Caki2 (cell line): ENCODE measurements at places on chromosomes 1 and 21.

GRCh38 chr1:217526636-217527035 lies 104.3 kb downstream of the GPATCH2 start:
- no peak for DNase-seq

DNA sequence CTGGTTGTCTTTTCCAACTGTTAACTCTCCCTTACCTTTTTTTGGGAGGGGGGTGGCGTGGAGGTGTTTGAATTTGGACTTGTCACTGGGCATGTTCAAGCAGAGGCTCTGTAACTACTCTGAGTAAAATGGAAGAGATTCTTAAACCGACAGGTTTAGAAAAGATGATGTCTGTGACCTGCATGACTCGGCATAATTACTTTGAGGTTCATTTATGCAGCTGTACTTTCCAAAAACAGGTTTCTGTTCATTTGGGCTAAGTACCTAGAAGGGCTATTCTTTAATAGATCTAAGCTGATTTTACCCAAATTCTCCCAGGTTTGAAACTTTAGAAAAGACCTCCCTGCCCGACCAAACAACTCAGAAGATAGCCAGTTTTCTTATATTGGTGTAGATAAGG lies 80.3 kb downstream of the SLC35A3 start:
- no peak for DNase-seq

- no peak for DNase-seq
These were observed 290.4 kb upstream of the PLXNA2 start for GRCh38 chr1:208534599-208534897.

GRCh38 chr1:13703128-13703513 lies 3.1 kb downstream of the PRDM2 start:
- DNase-seq, result no peak

DNA sequence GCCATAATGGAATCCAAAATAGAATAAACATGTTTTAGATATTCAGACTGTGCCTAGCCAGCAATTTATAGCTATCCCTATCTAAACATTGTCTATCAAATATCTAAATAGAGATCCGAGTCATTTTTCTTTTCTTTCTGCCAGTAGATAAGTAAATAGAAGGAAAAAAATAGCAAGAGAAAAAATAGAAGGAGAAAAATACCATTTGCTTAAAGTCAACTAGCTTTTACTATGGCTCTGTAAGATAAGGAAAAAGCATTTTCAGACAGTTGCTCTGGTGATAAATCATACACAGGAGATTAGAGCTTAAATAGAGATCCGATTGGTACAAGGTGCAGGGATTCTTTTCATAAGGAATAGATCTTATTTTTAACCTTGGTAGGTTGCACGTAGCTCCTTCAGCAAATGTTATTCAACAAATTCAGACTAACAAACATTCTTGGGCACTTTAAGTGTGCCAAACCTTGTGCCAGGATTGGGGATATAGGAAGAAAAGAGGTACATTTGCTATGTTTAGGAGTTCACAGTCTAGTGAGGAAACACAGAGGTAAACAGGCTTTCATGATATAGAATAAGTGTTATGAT lies 70.1 kb upstream of the CCDC190 start:
- DNase-seq, result no peak

DNA sequence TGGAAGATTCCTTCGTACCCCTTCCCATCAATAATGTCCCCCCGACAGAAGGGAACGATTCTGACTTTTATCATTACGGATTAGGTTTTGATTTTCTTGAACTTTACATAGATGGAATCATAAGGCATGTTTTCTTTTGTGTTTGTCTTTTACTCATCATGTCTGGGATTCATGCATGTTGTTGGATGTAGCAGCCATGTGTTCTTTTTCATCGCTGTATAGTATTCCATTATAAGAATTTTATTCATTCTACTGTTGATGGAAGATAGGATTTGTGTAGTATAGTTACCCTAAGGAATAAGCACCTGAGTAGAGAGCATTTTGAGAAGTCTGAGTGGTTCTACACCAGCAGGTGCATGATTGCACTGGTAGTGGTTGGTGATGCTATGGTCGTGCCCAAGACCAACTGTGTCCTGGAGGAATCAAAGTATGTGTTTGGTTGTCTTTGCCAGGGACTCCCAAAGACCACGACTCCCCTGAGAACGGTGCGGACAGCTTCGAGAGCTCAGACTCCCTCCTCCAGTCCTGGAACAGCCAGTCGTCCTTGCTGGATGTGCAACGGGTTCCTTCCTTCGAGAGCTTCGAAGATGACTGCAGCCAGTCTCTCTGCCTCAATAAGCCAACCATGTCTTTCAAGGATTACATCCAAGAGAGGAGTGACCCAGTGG lies 13.5 kb downstream of the ETS2 start:
- DNase-seq, result no peak

GRCh38 chr1:206723805-206724472 lies 39.2 kb downstream of the MAPKAPK2 start:
- peak; percentile 64 for DNase-seq

GRCh38 chr1:11429935-11430334 lies 49.0 kb upstream of the DISP3 start:
- no peak for DNase-seq

DNA sequence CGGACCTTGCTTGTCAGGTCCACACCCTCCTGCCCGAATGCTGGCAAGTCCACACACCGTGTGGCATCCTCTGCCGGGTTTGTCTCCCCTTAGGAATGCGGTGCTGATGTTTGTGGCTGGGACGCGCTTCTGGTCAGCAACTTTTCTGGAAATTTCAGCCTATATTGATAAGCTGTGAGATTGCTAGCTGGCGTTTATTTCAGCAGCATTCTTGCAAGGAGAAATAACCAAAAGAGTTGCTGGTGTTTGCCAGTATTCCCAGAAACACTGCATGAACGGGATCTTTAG lies 601 bp downstream of the CEPT1 start:
- no peak for DNase-seq

DNA sequence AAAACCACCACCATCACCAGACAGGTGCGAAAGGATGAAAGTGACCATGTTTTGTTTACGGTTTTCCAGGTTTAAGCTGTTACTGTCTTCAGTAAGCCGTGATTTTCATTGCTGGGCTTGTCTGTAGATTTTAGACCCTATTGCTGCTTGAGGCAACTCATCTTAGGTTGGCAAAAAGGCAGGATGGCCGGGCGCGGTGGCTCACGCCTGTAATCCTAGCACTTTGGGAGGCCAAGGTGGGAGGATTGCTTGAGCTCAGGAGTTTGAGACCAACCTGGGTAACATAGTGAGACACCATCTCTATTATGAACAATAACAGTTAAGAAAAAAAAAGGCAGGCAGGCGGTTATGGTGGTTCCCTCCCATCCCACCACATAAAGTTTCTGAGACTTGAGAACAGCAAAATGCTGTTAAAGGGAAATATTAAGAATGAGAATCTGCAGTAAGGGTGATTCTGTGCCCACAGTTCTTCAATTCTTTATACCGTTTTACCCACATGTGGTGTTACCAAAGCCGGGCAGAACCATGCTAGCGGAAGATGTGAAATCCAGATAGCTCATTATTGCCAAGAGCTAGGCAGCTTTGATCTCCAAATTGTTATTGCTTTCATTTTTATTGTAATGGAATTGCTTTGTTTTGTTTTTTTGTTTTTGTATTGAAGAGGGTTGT lies 34.5 kb upstream of the TDRD10 start:
- DNase-seq, result no peak

GRCh38 chr1:231420299-231420958 lies 1.7 kb downstream of the EGLN1 start:
- no peak for DNase-seq

DNA sequence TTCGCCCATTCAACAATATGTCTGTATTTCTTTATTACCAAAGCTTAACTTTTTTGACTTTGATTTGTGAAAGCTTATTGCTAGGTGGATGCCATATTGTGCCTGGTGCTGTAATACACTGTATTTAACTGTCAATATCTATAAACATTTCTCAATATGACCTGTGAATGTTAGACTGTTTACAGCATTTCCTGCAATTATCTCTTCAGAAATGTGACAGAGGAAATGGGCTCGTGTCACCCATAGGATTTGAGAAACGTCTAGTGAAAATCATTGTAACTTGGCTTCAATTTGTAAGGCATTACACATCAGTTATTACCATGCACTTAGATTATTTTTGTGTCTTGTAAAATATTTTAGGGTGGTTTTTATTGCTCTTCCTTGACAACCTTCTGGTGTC lies 237.8 kb upstream of the ADGRL2 start:
- no peak for DNase-seq

- DNase-seq, result peak; percentile 37
These were observed 3.9 kb upstream of the CD58 start for GRCh38 chr1:116574581-116575291.

GRCh38 chr1:234509457-234510328 lies 30.7 kb upstream of the TARBP1 start:
- no peak for DNase-seq

DNA sequence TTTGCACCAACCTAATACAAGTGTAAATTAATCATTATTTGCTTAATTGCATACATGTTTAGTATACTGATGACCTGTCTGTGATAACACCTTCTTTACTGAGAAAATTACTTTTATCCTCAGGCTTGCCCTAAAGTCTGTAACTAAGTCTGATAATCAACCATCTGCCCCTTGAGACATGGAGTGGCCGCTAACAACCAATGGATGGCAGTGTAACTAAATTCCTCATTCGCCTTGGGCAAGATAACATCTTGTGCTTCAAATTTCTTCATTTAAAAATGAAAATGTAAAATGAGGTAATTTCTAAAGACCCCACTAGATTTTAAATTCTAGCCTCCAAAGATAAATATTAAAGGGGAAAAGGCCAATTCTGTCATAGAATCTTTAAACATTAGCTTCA lies 85.1 kb downstream of the ENAH start:
- no peak for DNase-seq

DNA sequence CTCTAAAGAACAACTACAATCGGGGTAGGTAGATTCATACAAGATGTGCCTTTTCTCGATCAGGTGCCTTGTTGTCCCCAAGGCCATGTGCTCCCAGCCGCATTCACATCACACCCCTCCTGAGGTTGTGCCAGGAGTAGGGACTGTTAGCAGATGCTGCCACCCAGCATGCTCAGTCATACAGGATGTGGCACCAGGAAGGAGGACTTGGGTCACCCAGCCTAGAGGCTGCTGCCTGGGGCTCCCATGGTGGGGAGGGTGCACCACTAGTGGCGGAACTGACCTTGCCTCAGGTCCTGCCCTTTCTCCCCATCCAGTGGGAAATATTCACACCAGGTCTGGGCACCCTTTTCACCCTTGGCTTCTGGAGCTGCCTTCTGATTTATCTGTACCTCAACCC lies 8.3 kb downstream of the TEX35 start:
- no peak for DNase-seq

DNA sequence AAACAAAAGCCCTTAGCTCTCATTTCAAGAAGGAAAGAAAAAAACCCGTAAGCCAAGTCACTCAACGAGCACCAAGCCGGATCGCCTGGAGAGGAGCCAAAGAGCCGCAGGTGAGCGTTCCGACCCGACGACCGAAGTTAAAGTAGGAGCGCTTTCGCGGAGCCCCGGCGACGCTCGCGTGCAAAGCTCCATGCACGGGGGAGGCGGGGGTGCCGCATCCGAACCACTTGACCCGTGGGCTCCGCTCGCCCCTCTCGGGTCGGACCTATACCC lies 382 bp downstream of the GPBP1L1 start:
- no peak for DNase-seq

DNA sequence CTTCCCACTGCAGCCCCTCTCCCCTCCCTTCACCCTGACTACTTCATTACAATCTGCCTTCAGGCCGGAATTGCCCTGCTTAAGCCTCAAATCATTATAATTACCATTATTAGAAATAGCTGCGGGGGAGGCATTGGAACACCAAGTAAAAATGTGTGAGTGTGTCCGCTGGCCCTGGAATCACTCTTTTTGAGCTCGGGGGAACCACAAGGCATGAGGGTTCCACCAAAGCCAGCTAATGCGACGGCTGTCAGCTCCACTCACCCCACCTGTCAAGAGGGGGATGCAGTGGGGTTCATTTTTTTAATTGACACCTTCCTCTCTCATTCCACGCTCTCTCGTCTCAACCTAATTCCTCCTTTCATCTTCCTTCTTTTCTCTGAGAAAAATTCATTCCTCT lies 177.2 kb downstream of the PBX1 start:
- no peak for DNase-seq

DNA sequence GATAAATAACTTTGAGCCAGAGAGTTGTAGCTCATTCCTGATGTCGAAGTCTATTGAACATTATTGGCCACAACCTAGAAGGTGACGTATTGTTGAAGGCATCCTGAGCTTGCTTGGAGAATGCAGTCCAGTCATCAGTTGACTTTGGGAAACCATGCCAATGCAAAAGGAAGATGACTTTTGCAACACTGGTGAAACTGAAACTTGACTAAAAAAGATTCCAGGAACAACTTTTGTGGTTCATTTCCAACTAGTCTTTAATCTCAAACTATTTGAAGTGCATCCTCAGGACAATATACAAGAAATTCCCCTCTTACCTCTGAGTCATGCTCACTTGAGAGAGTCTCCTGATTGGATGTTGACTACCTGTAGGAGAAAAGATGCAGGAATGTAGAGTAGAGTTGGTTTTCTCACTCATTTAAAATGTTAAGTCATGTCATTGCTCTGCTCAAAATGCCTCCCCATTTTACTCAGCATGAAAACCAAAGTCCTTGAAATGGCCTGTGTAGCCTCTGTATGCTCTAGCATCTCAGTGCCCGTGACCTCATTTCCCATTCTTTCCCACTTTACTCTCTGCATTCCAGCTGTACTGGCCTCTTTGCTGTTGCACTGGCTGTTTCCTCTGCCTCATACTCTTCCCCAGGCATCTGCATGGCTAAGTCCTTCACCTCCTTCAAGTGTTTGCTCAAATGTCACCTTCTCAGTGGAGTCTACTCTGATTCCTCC lies 24.4 kb upstream of the LEPR start:
- DNase-seq, result peak; percentile 38

- peak; percentile 46 for DNase-seq
These were observed 23.0 kb downstream of the TMEM63A start for GRCh38 chr1:225859151-225859550.

DNA sequence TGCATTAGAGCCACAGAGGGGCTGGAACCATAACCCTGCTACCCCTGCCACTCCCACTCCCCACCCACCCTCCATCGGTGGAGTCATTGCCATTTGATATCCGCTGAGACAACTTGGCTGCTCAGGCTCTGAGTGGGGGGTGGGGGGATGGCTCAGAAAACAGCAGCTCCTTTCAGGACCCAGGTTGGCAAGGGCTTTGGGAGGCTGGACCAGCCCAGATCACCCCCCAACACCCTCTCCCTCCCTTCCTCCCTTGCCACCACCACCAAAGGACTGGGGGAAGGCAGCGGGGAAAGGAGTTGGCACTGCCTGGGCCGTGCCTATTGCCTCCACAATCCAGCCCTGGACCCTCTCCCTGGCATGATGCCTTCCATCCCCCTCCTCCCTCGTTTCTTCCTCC lies 1.7 kb downstream of the KCNJ10 start:
- no peak for DNase-seq

- DNase-seq, result no peak
These were observed 3.1 kb downstream of the ACADM start for GRCh38 chr1:75727571-75727970.

- no peak for DNase-seq
These were observed 53.3 kb downstream of the MTR start for GRCh38 chr1:236848274-236848923.

- DNase-seq, result no peak
These were observed 8.6 kb downstream of the SEMA6C start for GRCh38 chr1:151137789-151138188.

- DNase-seq, result no peak
These were observed 132.8 kb downstream of the GLIS1 start for GRCh38 chr1:53606197-53606596.
